ENCODE measurements at places on chromosomes 3 and 15. TPM values are rescaled to one million over a fixed set of nuclear protein-coding genes. Genes with fewer than 3 reads are reported as not detected.
A peak's percentile ranks its signal among the peaks of the same experiment; 100 is the strongest.

DNA sequence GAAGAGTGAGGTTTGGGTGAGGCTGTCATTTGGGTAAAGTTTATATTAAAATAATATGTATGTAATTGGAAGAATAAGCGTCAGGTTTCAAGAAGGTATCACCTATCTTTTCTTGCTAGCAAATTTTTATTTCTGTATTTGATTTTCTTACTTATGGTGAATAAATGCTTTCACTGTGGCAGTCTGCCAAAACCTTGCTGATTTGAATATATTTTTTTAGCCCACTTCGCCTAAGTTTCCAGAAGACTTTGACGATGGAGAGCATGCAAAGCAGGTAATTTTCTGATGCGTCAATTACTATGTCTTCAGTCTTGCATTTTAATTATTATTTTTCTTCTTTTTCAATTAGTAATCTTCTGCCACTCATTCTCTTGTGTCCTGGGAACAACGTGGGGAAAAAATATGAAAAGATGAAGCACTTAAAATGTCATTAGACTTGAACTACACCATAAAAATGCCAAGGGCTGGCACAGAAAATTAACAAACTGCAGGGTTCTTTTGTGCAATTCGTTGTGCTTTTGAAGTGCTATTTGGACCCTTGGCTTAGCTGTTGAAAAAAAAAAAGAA lies 40.4 kb downstream of the SRP14 start:
- H3K27ac ChIP-seq = no peak overlapping the region
- H3K27me3 ChIP-seq = no peaks in the 10 kb centered on the region
- peaks cover 13% of the 10 kb centered on the region for H3K36me3 ChIP-seq
- no peak overlapping the region for H3K4me3 ChIP-seq
- H3K4me1 ChIP-seq = no peaks in the 10 kb centered on the region

GRCh38 chr3:175726228-175726627 lies 867.1 kb downstream of the NAALADL2 start:
- H3K4me3 ChIP-seq = no peak overlapping the region
- no peaks in the 10 kb centered on the region for H3K27me3 ChIP-seq
- H3K36me3 ChIP-seq = no peaks in the 10 kb centered on the region
- no peak overlapping the region for H3K27ac ChIP-seq

DNA sequence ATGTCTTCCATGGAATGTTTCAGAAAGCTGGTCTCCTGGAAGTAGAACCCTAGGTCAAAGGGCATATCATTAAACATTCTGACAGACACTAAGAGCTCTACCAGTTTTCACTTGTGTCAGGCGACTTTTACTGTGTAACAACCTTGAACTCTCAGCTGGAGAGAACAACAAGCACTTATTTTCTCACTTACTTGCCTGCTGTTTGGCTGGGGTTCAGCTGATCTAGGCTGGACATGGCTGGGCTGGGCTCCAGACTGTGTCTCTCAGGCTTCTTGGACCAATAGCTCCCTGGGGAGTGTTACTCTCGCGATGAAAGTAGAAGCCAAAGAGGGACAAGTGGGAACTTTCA lies 527.3 kb downstream of the SHQ1 start:
- H3K27ac ChIP-seq = no peak overlapping the region
- H3K4me1 ChIP-seq = no peaks in the 10 kb centered on the region
- no peak overlapping the region for H3K4me3 ChIP-seq
- no peaks in the 10 kb centered on the region for H3K36me3 ChIP-seq
- DNase-seq = no peak

- no peak overlapping the region for H3K4me3 ChIP-seq
- H3K36me3 ChIP-seq = no peaks in the 10 kb centered on the region
- peaks cover 60% of the 10 kb centered on the region for H3K27me3 ChIP-seq
- H3K27ac ChIP-seq = no peak overlapping the region
Measured at GRCh38 chr15:88606070-88606794, 14.9 kb upstream of the AEN start.

GRCh38 chr15:64149424-64149823 lies 2.1 kb upstream of the SNX22 start:
- H3K27ac ChIP-seq = no peak overlapping the region
- DNase-seq = no peak
- H3K4me3 ChIP-seq = no peak overlapping the region

DNA sequence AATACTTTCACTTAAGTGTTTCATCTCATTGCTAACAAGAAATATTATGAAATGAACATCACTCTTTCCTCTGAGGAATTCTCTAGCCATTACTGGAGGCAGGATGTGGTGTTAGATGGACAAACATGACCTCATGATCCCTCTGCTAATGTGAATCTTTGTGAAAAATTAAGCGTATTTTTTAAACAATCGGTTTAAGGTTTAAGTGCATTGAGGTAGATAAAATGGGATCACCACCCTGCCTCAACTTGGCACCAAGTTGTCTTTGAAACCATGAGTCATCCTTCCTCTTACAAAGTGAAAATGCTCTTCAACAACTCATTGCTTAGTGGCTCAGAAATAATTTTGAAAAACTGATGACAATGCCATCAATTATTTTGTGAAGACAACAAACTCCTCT lies 76.0 kb upstream of the DCBLD2 start:
- DNase-seq = no peak
- H3K36me3 ChIP-seq = no peaks in the 10 kb centered on the region
- no peak overlapping the region for H3K4me3 ChIP-seq
- H3K27ac ChIP-seq = no peak overlapping the region

DNA sequence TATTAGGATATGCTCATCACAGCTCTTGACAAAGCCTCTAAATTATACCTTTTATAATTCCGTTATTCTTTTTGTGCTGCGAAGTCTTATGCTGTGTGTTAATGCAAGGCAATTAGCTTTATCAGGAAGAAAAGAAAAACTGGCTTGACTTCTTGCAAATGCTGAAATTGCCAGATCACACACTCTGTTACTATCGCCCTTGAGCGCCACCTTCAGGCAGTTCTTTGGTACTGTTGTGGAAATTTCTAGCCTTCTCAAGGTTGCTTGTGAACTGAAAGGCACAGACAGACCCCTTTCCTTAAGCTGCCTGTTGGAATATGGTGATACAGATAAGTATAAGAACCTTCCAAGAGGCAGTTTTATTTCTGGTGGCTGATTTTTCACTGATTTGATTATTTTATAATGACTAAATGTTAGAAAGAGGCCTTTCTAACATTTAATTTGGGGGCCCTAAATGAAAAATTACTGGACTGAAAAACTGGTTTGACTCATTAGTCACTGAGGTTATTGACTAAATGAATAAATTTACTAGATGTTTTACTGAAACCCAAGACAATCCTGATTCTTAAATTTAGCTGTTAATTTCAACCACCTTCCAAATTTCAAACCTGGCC lies 126.2 kb upstream of the RASGRP1 start:
- no peak overlapping the region for H3K27ac ChIP-seq
- H3K4me1 ChIP-seq = peaks cover 77% of the 10 kb centered on the region
- H3K36me3 ChIP-seq = no peaks in the 10 kb centered on the region
- H3K27me3 ChIP-seq = no peaks in the 10 kb centered on the region
- H3K4me3 ChIP-seq = no peak overlapping the region

GRCh38 chr3:143535994-143536784 lies 312.1 kb downstream of the SLC9A9 start:
- no peaks in the 10 kb centered on the region for H3K27me3 ChIP-seq
- no peak for DNase-seq
- H3K27ac ChIP-seq = no peak overlapping the region
- H3K36me3 ChIP-seq = no peaks in the 10 kb centered on the region

GRCh38 chr15:38905632-38906031 lies 341.0 kb upstream of the RASGRP1 start:
- H3K4me1 ChIP-seq = no peaks in the 10 kb centered on the region
- H3K27ac ChIP-seq = no peak overlapping the region
- H3K27me3 ChIP-seq = no peaks in the 10 kb centered on the region
- DNase-seq = no peak
- no peaks in the 10 kb centered on the region for H3K36me3 ChIP-seq
- no peak overlapping the region for H3K4me3 ChIP-seq

- H3K36me3 ChIP-seq = no peaks in the 10 kb centered on the region
- DNase-seq = peak; percentile 35
- H3K4me3 ChIP-seq = no peak overlapping the region
- H3K27ac ChIP-seq = no peak overlapping the region
Measured at GRCh38 chr15:94164202-94164807, 67.1 kb upstream of the MCTP2 start.

DNA sequence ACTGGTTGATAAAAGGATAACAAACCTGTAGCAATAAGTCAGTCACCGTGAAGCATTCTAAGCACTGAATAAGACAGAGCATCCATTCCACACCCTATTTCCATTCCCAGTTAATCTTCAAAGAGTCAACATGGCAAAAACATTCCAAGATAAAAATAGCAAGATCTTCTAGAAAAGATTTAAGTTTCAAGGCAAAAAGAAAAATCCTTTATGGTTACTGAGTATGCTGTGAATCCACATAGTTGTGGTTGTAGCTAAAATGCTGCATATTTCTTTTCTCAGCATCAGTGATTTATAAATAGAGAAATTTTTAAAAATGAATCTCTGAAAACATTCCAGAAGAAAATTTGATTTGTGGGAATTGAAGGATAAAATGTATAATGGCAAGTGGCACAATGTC lies 21.1 kb downstream of the GAP43 start:
- no peak overlapping the region for H3K27ac ChIP-seq
- DNase-seq = no peak
- H3K4me1 ChIP-seq = no peaks in the 10 kb centered on the region
- no peak overlapping the region for H3K4me3 ChIP-seq
- peaks cover 3% of the 10 kb centered on the region for H3K27me3 ChIP-seq
- H3K36me3 ChIP-seq = no peaks in the 10 kb centered on the region

- H3K36me3 ChIP-seq = no peaks in the 10 kb centered on the region
- DNase-seq = no peak
- no peaks in the 10 kb centered on the region for H3K27me3 ChIP-seq
Measured at GRCh38 chr3:89613241-89613640, 505.8 kb downstream of the EPHA3 start.

DNA sequence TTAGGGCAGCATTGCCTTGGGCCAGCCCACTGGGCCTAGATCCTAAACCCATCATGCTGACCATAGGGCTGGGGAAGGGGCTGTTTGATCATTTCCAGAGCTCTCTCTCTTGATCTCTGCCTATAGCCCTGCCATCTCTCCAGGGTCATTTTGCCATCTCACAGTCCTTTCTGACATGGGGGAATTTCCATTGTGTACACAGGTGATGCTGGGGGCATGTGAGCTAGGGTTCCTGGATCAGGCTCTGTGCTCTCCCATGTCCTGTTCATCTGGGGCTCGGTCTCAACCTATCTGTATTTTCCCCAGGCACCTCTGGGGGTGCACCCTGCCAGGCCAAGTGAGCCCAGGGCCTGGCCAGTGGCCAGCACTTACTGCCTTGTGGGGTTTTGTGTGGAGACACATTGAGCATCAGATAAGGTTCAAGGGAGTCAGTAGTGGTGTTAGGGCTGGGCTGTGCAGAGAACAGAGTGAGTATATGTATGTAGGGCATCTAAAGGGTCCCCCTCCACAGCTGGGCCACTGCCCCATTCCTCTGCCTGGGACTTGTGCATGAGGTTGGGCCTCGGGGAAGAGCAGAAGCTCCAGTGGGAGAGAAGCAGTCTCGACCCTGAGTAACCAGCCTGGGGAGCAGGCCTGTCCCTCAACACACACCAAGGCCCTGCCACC lies 25.7 kb upstream of the APEH start:
- no peaks in the 10 kb centered on the region for H3K4me1 ChIP-seq
- H3K27ac ChIP-seq = no peak overlapping the region
- no peaks in the 10 kb centered on the region for H3K27me3 ChIP-seq
- H3K36me3 ChIP-seq = no peaks in the 10 kb centered on the region

- H3K27ac ChIP-seq = no peak overlapping the region
- H3K4me1 ChIP-seq = no peaks in the 10 kb centered on the region
- no peaks in the 10 kb centered on the region for H3K36me3 ChIP-seq
Measured at GRCh38 chr15:51368751-51369450, 27.4 kb downstream of the GLDN start.

DNA sequence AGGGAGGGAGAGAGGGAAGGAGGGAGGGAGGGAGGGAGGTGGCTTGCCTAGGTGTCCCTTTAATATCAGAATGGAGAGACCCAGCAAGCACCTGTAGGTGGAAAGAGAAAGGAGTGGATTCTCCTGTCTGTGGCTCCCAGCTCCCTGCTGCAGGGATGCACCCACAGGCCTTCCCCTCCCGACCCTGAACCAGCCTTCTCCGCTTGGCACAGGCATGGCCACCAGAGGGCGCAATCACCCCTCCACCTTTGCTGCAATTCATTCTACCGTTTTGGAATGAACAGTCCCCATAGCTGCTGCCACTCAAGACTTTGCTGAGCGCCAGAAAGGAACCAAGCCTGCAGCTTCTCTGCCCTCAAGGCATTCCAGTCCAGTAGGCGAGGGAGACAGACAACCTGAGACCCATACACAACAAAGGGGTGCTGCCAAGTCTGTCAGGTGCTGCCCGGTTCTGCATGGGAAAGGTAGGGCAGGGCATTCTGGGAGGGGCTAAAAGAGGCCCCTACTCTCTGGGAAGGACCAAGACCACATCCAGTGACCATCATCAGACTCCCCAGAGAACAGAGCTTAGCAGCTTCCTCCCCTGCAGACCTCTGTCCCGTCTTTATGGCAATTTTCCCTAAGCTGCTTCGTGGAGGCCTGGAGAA lies 4.9 kb downstream of the TLR9 start:
- no peaks in the 10 kb centered on the region for H3K27me3 ChIP-seq
- H3K36me3 ChIP-seq = no peaks in the 10 kb centered on the region
- no peak overlapping the region for H3K4me3 ChIP-seq

DNA sequence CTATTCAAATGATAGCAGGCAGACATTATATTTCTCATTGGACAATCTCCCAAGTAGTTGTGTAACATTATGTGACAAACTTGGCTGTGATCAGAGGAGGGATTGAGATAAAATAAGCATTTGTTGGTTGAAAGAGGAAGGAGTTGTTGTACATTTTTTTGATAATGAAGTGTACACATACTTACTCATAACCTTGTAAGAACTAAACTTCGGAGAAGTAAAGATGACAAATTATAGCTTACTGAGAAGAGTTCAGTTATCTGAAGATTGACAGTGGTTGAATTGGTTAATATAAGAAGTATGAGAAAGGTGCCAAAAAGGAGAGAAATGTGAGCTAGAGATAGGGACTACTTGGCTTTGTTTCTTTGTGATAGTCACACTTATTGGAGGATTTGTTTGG lies 32.6 kb downstream of the STT3B start:
- H3K27ac ChIP-seq = no peak overlapping the region
- H3K27me3 ChIP-seq = no peaks in the 10 kb centered on the region
- no peak overlapping the region for H3K4me3 ChIP-seq
- H3K4me1 ChIP-seq = peaks cover 91% of the 10 kb centered on the region
- H3K36me3 ChIP-seq = no peaks in the 10 kb centered on the region

- H3K27ac ChIP-seq = no peak overlapping the region
- no peak overlapping the region for H3K4me3 ChIP-seq
- no peak for DNase-seq
- H3K27me3 ChIP-seq = no peaks in the 10 kb centered on the region
Measured at GRCh38 chr3:152564459-152564858, 270.5 kb upstream of the P2RY1 start.

DNA sequence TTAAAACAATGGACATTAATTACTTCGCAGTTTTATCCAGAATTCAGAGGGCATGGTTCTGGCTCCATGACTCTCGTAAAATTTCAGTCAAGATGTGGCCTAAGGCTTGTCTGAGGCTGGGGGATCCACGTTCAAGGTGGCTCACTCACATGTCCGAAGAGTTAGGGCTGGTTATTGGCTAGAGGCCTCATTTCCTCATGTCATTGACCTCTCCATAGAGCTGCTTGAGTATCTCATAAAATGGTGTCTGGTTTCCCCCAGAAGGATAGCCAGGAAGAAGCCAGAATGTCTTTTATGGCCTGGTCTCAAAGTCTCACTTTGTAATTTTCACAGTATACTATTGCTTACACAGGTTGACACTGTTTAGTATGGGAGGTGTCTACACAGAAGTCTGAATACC lies 67.3 kb upstream of the DCBLD2 start:
- H3K4me3 ChIP-seq = no peak overlapping the region
- DNase-seq = no peak
- no peak overlapping the region for H3K27ac ChIP-seq
- no peaks in the 10 kb centered on the region for H3K4me1 ChIP-seq
- no peaks in the 10 kb centered on the region for H3K27me3 ChIP-seq

Gene CLDN18
- total RNA-seq = not detected

Gene BLM
- 8.9 TPM for total RNA-seq

Gene ARNT2
- total RNA-seq = not detected

Gene AADACL2
- not detected for total RNA-seq

Gene ZNF80
- total RNA-seq = 1.1 TPM

Gene ACAD11
- total RNA-seq = 26.9 TPM
